PC-9 (cell line): ENCODE measurements at places on chromosomes 5 and 9. TPM values are rescaled to one million over a fixed set of nuclear protein-coding genes. Genes with fewer than 3 reads are reported as not detected.

DNA sequence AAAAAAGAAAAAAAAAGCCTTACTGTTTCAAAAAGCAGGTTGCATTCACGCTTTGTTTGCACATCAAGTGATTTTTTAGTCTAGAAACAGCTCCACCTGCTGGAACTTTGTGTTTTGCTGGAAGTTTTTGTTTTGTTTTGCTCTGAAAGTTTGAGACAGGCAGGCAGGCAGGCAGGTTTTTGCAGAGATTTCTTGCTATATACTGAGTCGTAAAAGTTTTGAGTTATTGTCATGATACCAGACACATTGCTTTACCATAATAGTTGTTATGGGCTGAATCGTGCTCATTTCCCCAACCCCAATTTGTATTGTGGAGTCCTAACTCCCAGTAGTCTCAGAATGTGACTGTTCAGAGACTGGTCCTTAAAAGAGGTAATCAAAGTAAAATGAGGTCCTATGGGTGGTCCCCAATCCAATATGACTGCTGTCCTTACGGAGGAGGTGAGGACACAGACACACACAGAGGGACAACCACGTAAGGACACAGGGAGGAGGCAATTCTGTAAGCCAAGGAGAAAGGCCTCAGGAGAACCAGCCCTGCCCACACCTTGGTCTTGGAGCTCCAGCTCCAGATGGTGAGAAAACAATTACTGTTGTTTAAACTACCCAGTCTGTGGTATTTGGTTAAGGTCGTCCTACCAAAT lies 20.9 kb downstream of the OR2Y1 start:
- no peak overlapping the region for H3K27ac ChIP-seq
- no peaks in the 10 kb centered on the region for H3K4me1 ChIP-seq
- H3K27me3 ChIP-seq, result peaks cover 77% of the 10 kb centered on the region
- no peaks in the 10 kb centered on the region for H3K36me3 ChIP-seq

DNA sequence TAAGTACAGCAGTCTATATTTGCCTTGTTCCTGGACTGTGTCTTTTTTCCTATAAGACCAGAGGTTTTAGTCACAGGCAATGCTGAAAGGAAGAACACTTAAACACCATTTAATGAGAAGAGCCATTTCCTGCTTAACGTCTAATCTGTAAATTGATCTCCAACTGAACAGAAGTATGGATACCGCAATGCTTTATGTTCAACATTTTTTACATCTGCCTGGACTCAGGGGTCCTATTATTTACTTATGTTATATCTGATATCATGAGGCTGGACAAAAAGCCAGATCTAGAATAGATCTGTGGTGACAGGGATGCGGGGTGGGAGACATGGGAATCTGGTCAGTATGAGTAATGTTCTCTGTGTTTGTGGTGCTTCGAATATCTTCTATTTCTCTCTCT lies 334.6 kb upstream of the MPDZ start:
- H3K27ac ChIP-seq, result no peak overlapping the region
- H3K27me3 ChIP-seq, result no peaks in the 10 kb centered on the region
- DNase-seq, result no peak
- no peak overlapping the region for H3K4me3 ChIP-seq

GRCh38 chr5:427415-428087 lies 15.4 kb upstream of the EXOC3 start:
- DNase-seq, result no peak
- no peaks in the 10 kb centered on the region for H3K36me3 ChIP-seq
- no peaks in the 10 kb centered on the region for H3K27me3 ChIP-seq

The IQGAP2 gene
- total RNA-seq, result not detected in 2 replicates

The ISL1 gene
- not detected in 2 replicates for total RNA-seq
